Left ventricle myocardium superior (tissue), 1 donor: ENCODE measurements at places on chromosomes 2 and 18. TPM values are rescaled to one million over a fixed set of nuclear protein-coding genes. Genes with fewer than 3 reads are reported as not detected.

The CYP1B1 gene
- total RNA-seq, result 16.9 TPM

The NEU2 gene
- not detected for total RNA-seq

The RNF125 gene
- 3.4 TPM for total RNA-seq

The B3GNT7 gene
- 8.1 TPM for total RNA-seq

The DSC3 gene
- 0.10 TPM for total RNA-seq

The HSPD1 gene
- total RNA-seq, result 152 TPM

The CREG2 gene
- total RNA-seq, result not detected

The TMEM163 gene
- 0.40 TPM for total RNA-seq

The B3GNT2 gene
- total RNA-seq, result 15.1 TPM

The C1QL2 gene
- not detected for total RNA-seq

The ALPI gene
- total RNA-seq, result not detected

The TEX44 gene
- total RNA-seq, result not detected

The SMAD2 gene
- total RNA-seq, result 74.8 TPM

GRCh38 chr18:45081566-45082181 is 401.0 kb downstream of the SETBP1 start:
- no peak for DNase-seq

- DNase-seq, result no peak
Observed at GRCh38 chr2:59912042-59912441, 641.4 kb downstream of the BCL11A start.

- no peak for DNase-seq
Observed at GRCh38 chr2:41399437-41400087, 648.3 kb upstream of the PKDCC start.

DNA sequence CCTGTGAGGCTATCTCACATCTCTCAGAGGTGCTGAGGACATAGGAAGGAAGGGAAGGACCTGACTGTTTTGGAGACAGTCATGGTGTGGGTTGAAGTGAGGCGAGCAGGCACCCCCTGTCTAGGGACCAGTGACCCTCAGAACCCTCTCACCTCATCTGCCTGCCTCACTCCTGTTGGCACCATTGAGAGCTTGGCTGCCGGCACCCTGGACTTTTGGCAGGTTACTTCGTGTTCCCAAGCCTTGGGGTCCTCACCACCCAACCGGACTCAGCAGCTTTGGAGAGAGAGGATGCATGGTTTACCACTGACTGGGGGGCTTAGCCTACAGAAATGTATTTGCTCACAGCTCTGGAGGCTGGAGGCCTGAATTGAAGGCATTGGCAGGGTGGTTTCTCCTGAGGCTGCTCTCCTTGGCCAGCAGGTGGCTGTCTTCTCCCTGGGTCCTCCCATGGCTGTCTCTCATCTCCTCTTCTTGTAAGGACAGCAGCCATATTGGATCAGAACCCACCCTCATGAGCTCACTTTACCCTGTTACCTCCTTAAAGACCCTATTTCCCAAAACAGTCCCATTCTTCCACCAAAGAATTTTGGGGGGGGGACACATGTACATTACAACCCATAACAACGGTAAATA is 142.0 kb downstream of the TSN start:
- DNase-seq, result no peak

DNA sequence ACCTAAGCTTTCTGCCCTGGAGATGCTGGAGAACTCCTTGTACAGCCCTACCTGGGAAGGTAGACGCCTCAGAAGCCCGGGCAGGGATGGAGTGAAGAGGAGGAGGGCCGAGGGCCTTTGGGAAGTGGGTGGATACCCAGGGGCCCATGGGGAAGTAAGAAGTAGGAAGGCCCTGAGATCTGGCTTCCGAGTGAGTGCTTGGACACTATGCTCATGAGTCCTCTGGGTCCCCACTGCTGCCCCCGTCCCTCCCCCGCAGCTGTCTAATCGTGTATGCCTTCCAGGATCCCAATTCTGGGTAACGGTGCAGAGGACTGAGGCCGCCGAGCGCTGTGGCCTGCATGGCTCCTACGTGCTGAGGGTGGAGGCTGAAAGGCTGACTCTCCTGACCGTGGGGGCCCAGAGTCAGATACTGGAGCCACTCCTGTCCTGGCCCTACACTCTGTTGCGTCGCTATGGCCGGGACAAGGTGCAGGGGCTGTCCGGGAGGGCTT is 1.1 kb downstream of the DOK1 start:
- DNase-seq, result peak; percentile 40

- DNase-seq, result no peak
Observed at GRCh38 chr2:138708682-138709241, 71.4 kb downstream of the NXPH2 start.

DNA sequence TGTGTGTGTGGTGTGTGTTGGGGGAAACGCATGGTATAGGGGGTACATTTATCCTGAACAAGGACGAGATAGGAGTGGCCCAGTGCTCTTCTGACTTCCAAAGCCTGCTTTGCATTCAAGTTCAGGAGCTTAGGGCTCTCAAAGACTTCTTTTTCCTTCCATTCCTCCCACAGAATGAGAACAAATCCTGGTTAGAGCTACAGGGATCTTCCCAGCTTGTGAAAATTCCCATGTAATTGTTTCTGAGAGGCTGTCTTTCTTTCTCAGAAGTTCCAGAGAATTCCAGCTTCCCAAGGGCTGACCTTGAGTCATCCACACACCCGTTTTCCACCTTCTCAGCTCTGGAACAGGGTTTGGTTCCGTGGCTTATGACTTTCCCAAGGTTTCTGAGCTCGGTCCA is 38.9 kb downstream of the FASTKD2 start:
- DNase-seq, result no peak

DNA sequence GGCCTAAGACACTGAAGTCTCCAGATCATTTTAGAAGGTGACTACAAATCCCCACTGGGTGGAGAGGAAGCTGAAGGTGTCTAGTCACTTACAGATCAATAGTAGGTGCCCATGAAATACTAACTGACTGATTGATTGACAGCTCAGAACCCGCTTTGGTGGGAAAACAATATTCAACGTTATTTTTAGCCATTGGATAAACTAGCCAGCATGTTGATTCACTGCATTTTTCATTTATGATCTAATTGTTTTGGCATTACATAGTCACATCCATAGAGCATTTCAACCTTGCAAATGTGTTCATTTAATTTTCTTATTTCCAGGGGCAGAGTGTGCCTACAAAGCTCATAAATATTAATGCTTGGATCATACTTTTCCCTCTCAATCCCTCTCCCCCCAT is 162.3 kb downstream of the MREG start:
- no peak for DNase-seq

- DNase-seq, result no peak
Observed at GRCh38 chr18:51813740-51814139, 526.3 kb upstream of the DCC start.

GRCh38 chr2:240139666-240140393 is 628 bp downstream of the OTOS start:
- peak; percentile 18 for DNase-seq

DNA sequence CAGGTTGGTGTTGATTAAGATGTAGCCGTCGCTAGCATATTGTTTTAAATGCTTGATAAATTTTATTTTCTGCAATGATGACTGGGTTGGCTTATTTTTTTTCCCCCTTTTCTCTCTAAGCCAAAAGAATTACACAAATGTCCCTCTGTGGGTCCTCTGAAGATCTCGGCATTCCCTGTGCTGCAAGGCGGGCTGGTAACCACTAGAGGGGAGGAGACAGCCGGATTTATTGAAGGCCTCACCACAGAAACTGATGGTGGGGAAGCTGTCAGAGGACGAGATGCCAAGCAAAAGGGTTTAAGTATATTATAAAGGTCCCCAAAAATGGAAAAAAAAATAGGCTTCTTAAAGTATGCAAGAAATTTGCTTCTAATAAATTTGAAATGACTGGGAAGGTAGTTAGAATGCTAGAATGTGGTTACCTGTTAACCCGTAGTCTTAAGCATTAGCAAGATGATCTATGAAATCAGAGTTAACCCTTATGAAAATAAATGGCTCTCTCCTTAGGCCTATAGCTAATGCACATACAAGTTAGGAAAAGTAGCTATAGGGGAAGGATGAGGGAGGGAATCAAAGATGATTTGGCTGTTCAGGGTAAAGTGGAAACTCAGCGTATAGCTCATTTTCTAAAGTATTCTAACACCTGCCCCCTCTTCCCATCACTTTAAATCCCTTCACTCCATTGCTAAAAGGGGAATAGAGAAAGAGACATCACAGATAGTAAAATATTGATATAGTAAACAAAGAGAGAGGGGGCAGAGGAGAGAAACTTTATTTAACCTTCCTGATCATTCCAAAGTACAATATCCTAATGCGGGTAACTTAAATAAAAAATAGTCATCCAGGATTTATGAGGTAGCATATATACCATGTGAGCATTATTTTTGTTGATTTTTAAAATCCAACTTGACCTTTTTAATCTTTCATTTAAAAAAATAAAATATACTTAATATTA is 894.5 kb upstream of the POU3F3 start:
- no peak for DNase-seq

DNA sequence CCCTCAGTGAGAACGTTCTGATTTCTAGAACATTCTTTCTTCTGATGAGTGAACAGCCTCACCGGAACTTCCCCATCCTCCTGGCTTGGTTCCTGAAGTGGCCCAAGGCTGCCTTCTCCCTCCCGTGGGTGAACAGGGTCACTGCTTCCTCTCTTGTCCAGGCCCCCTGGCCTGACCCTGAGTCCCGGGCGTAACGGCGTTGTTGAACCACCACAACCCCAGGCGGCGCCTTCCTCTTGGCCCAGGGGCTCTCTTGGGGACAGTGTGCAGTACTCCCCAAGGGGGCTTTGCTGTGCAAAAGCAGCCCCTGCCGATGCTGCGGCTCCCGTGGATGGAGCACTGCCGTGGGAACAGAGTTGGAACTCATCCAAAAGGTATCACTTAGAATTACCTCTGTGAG is 147.2 kb downstream of the TSN start:
- DNase-seq, result peak; percentile 38

DNA sequence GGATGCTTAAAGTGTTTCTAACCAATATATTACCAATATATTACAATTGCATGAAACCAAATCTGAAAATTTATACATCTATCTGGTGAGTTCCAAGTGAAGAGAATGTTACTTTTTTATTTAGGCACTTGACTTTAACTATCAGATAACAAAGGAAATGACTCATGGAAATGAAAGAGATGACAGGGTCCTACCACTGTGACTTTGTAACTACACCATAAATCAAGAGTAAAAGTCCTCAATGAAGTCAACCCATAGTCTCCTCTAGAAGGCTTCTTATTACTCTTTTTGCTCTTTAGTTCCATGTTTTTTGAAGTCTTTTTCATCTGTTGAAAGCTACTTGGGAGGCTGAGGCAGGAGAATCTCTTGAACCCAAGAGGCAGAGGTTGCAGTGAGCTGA is 545.0 kb upstream of the PIK3C3 start:
- no peak for DNase-seq

DNA sequence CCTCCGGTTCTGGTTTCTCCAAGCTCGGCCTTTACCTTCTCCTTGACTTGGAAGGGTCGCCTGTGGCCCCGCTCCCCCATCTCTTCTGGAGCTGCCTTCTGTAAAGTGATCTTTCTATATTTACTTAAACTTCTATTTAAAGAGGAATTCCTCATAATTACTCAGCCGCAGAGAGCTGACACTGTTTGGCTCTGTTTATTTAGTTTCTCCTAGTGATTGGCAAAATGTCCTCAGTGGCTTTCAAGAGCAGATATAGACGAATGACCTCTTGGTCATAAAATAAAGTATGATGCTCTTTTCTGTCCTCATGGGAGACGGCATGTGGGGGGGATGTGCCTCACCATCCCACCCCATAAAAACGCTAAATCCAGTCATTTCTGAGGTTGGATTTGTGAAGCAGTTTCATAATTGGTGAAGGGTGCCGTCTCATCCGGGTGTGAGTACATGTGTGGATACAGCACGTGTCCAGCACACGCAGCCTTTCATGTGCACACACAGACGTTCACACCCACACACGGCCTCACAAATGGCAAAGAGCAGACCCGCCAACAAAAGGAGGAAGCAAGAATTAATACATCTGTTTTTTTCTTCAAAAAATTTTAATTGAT is 43.4 kb upstream of the SMAD7 start:
- DNase-seq, result peak; percentile 55

DNA sequence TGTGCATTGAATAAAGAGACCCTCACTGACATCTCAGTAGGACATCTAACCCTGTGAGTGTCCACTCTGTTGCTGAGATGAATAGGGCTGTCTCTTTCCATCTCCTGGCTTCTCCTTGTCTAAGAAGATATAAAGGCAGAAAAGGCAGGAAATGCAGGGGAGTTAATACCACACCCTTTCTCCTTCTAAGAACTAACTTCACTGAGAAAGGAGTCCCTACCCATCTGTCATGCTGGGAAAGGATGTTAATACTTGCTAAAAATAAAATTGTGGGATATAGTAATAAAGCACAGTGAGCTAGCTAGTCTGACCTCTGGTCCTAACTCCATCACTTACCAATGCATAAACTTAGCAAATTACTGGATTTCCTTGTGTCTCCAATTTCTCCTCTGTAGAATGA is 213.9 kb upstream of the FIGN start:
- DNase-seq, result no peak

DNA sequence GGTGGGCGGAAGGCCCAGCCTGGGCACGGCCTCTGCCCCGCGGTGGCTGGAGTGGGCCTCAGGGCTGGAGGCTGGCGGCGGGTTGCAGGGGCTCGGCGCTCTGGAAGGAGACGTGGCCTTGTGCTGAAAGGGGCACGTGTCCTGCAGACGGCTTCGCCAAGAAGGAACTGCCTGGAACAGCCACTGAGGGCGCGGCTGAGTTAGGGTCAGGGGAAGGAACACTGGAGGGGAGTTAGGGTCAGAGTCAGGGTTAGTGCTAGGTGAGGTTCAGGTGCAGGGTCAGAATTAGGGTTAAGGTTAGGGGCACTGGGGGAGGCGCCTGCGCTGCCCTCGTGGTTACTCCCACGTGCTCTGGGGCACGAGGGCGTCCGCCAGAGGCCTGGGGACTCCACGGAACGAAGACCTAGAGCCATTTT is 933 bp upstream of the ADNP2 start:
- no peak for DNase-seq
